ENCODE measurements at places on chromosomes 3 and 15.

DNA sequence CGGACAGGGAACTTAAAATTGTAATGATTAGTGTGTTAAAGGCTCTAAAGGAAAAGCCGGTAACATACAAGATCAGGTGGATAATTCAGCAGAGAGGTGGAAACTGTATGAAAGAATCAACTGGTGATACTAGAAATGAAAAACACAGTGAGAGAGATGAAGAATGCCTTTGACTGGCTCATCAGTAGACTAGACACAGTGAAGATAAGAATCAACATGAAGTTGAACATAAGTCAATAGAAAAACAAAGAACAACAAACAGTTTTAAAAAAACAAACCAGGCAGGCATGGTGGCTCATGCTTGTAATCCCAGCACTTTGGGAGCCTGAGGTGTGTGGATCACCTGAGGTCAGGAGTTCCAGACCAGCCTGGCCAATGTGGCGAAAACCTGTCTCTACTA, 82.1 kb downstream of the KLF13 start:
- no peak for DNase-seq

GRCh38 chr15:83784975-83785374, 131.1 kb downstream of the ADAMTSL3 start:
- no peak for DNase-seq

DNA sequence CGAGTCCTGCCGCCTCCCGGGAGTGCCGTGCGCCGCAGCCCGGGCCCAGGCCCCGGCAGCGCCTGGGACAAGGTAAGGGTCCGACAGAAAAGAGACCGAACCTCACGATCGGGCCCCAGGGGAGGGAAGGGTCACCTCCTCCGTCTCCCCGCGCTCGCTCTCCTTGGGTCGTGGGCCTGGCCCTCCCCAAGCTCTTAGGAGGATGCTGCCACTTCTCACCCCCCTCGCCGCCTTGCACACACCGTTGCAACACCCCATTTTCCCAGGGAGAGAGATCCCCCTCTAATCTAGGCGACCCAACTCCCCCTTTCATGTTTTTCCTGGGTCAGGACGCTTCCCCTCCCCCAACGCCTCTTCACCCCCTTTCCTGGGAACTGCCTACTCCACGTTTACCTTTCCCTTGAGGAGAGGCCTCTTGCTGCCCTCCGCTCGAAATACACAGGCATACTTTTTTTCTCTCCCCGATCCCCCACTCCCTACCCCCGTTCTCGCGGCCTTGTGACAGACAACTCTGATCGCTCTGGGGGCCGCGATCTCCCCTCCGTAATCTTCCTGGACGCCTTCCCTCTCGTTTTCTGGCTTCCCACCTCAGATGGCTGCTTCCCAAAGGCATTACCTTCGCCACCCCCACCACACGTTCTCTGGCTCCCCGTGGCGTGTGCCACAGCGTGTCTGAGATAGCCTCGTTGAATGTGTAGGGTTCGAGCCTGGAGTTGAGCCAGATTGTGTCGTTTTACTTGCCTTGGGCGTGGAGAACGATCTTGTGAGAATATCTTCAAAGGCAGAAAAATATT, 688 bp downstream of the SETD5 start:
- DNase-seq: peak; percentile 40

DNA sequence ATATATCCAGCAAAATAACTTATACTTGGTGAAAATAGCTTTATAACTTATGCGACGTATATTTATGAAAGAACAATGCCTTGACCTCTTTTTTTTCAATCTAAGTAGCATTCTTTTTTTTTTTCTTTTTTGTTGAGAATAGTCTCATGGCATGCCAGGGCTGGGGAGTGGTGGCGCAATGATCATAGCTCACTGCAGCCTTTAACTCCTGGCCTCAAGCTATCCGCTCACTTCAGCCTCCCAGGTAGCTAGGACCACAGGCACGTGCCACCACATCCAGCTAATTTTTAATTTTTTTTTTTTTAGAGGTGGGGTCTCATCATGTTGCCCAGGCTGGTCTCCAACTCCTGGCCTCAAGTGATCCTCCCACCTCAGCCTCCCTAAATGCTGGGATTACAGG, 43.5 kb downstream of the RAB8B start:
- DNase-seq: no peak

DNA sequence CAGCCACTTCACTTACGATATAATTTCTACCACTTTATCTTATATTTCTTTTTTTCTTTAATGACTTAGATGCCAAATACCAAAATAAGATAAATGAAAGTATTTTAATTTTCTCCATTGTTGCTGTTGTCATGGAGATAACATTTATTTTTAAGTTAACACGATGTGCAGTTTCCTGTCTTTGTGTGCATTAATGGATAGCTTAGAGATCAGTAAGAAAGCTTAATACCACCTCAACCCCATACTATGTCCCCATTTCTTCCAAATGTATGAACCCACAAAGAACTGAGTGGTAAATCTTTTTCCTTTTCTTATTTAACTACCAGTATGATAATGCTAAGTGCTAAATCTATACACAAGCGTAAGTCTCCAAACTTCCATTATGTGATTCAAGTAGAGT, 17.1 kb downstream of the PCNP start:
- DNase-seq: no peak

- no peak for DNase-seq
Measured at GRCh38 chr15:73752806-73753193, 351 bp downstream of the INSYN1 start.

DNA sequence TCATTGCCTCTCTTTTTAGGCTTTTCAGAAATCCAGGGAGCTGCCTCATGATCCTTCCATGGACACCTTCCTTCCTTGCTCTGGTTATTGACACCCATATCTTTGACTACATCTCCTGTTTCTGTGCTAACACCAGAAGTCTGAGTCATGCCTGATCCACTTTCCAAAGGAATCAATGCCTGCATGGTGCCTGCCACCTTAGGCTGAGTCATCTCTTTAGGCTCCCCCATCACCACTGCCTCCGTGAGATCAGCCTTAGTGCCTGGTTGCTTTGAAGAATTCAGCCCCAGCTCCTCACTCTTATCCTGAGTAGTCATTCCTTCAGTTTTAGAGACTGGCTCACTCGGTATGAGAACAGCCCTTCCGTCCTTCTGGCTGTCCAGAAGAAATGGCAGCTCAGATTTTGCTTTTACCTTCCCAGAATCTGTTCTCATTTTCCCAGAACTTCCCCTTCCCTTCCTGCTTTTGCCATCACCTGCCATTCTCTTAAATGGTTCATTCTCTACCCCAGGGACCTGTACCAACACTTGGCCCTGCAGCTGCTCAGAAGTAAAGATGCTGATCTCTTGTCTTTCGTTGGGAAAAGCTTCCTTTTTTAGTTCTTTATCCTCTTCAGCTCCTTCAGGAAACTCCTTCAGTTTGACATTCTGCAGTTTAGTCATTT, 105.3 kb downstream of the MAP4 start:
- DNase-seq: no peak

GRCh38 chr15:38228618-38229017, 24.0 kb upstream of the SPRED1 start:
- DNase-seq: no peak

- DNase-seq: no peak
Measured at GRCh38 chr15:40932156-40932555, 3.0 kb downstream of the DLL4 start.

- no peak for DNase-seq
Measured at GRCh38 chr3:76487446-76487845, 552.5 kb upstream of the ROBO2 start.

- DNase-seq: no peak
Measured at GRCh38 chr3:17974206-17974841, 231.9 kb upstream of the TBC1D5 start.

GRCh38 chr15:69557020-69557706, 104.5 kb downstream of the RPLP1 start:
- no peak for DNase-seq

DNA sequence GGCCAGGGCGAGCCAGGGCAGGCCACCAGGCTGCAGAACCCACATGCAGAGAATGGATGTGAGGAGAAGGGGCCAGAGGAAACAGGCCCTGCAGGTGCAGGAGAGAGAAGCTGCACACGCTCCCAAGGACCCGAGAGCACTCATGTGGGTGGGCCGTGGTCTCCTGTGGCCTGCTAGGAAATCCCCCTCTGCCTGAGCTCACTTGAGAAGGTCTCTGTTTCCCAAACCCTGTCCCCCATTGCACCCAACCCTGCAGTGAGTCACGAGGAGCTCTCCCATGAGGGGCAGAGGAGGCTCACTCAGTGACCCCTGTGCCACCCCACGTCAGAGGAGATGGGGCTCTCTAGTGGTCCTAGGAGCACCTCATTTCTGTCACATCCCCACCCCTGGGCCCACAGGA, 111.1 kb downstream of the KLF13 start:
- DNase-seq: no peak

DNA sequence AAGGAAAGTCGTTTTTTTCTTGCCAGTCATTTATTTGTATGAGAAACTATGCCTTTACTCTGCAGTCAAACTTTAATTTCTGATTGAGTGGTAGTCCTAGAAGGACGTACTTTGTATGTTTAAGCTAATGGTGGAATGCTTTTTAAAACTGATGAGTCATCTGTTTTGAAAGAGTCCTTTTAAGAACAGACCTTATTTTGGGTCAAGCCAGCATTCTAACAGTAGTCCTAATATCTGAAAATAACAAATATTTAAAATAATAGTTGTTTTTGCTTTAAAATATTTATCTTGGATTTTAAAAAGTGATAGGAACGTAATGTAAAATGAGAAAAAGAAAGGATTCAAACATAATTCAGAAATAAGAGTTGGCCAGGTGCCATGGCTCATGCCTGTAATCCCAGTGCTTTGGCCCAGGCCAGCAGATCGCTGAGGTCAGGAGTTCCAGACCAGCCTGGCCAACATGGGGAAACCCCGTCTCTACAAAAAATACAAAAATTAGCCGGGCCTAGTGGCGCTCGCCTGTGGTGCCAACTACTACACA, 1.3 kb upstream of the LRRC58 start:
- no peak for DNase-seq

DNA sequence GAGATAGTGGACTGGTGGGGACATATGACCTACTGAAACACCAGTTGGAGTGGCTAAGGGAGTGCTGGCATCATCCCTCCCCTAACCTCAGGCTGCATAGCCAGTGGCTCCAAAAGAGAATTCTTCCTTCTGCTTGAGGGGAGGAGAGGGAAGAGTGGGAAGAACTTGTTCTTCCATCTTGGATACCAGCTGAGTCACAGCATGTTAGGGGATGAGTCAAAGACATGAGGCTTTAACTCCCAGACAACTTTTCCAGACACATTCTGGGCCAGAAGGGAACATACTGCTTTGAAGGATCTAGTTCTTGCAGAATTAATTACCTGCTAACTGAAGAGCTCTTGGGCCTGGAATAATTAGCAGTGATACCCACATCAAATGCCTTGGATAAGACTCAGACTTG, 36.8 kb upstream of the PEX5L start:
- no peak for DNase-seq

DNA sequence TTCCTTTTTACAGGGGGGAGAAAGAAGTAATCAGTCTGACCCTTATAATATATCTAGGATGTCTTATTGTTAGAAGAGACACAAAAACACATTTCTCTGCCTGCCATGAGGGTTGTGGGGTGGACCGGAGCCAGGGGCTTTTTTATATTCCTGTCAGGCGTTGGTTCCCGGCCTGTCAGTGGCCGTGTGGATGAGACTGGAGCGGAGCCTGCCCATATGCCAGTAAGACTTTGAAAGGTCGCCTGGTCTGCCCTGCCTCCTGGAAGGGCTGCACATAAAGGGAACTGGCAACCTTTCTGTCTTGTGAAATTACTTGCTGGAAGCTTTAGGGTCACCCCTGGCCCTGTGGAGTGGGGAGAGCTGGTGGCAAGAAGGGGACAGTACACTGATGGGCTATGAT, 34.7 kb downstream of the MAP3K13 start:
- no peak for DNase-seq

DNA sequence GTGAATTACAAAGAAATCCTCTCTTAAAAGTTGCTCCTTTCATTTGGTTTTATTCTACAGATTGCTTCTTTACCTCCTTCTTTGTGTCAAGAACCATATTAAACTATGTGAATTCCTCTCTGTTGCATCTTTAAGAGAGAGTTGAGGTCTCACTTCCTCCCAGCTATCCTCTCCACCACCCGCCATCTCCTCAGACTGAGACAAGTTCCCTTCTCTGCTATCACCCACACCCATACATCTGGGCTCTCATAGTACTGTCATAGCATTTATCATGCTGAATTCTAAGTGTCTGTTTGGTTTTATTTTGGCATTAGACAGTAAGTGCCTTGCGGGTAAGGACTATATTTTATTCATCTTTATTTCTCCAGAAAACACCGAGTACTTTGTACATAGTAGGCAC, 54.2 kb downstream of the B3GALNT1 start:
- no peak for DNase-seq

DNA sequence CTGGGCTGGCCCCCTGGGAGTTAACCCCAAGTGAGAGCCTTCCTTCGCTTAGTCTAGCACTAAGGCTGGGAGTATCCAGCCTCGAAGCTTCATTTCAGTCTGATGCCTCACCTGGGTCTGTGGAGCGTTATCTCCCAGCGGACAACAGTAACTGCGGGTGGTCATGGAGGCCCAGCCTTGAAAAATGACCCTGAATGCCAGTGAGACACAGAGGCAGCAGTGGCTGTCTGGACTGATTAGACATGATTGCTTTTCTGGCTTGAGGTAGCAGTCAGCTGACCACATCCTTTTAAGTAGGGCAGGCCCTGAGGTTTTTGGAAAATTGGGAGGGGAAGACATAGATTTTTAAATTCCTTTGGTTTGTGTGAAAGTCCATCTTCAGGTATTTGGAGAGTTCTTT, 28.2 kb upstream of the TRIM59 start:
- peak; percentile 59 for DNase-seq

DNA sequence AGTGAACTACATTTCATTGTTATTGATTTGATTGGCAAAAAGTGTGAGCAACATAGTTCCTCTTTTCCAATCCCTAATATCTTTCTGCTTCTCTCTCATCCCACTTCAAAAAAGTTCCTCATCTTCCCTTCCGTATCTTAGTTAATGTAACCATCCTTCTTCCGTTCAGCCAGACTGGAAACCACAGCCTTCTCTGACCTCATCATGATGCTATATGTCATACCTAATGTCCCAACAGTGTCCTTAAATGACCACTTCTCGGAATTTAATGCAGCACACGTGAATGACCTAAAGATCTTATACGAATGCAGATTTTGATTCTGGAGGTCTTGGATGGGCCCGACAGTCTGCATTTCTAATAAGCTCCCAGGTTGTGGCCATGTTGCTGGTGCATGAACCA, 320.3 kb upstream of the SATB1 start:
- DNase-seq: no peak

DNA sequence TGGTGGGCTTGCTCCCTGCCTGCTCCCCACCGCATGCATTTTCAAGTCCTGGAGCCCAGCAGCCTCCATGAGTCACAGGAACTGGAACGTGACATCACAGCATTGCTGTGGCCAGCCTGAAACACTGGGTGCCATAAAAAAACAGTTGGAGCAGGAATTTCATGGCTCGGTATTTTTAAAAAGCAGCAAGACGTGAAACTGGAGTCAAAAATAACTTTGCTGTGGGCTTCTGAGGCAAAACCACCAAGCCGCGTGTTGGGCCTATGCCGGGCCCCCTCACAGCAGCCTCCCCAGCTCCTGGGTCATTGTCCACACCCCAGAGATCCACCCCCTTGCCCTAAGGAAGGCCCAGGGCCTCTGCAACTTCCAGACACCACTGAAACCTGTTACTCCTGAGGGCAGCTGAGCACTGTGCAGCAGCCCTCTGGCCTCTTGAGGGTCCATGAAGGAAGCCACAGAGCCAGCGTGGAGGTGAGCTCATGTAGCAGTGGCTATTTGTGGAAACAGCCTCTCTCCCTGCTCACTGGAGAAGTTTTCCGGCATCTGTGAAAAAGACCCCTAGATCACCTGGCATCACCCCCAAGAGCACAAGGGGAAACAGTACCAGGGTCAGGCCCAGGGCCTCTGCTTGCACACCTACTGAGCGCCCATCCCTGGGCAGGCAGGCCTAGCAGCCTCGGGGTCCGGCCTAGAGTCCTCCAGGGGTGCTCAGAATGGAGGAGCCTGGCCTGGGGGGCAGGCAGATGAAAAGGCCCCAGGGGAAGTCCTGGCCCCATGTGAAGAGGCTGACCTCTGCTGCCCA, 34.0 kb upstream of the DUSP7 start:
- no peak for DNase-seq

Data from NCI-H146 (cell line).